ENCODE measurements at places on chromosomes 2 and 18. TPM values are rescaled to one million over a fixed set of nuclear protein-coding genes. Genes with fewer than 3 reads are reported as not detected.

The UGT1A4 gene
- not detected for total RNA-seq

DNA sequence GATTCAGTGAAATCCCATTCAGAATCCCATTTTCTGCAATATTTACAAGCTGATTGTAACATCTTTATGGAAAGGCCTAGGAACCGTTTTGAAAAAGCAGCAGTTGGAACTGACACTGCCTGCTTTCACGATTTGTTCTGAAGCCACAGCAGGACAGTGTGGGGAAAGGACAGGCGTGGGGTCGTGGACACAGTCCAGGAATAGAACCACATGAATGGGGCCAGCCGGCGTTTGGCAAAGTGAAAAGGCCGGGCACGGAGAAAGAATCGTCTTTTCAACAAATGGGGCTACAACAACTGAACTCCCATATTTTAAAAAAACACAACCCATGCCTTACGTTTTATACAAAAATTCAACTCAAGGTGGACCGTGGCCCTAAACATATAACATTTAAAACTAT lies 69.8 kb downstream of the SLC66A2 start:
- no peaks in the 10 kb centered on the region for H3K36me3 ChIP-seq
- no peak overlapping the region for H3K27ac ChIP-seq
- no peaks in the 10 kb centered on the region for H3K4me1 ChIP-seq
- H3K4me3 ChIP-seq: no peak overlapping the region

- H3K27me3 ChIP-seq: no peaks in the 10 kb centered on the region
- H3K36me3 ChIP-seq: no peaks in the 10 kb centered on the region
- no peak within 1 kb of the TSS for H3K27ac ChIP-seq
Observed at GRCh38 chr2:79025421-79025820, at the start of gene REG3G. Gene REG3G (plus strand): TSS chr2:79025702. CDS start chr2:79026094, 392 bp downstream.

DNA sequence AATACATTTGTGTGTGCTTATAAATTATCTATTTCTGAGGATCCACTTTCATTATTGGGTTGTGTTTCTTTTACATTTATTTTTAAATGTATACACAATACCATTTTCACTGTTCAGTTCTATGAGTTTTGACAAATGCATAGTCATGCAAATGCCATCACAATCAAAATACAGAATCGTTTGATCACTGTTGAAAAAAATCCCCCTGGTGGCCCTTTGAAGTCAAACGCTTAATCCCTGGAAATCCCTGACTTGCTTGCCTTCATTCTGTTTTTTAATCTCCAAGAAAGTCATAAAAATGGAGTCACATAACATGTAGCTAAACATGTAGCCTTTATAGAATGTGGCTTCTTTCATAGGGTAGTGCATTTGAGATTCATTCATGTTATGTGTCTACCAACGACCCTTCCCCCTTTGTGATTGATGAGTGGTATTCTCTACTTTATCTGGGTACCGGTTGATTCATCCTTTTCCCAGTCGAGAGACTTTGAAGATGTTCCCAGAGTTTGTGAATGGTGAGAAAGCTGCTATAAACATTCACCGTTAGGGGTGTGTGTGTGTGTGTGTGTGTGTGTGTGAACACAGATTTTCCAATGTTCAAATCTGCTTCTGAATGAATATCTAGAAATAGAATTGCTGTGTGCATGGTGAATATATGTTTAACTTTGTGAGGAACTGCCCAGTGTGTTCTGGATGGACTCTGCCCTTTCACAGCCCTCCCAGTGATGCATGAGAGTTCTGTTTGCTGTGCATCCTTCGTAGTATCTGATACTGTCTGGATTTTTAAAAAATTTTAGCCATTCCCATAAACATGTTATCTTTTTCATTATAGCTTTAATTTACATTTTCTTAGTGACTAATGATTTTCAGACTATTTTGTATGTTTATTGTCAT lies 173.6 kb downstream of the GALR1 start:
- H3K4me1 ChIP-seq: no peaks in the 10 kb centered on the region
- H3K36me3 ChIP-seq: no peaks in the 10 kb centered on the region
- H3K27me3 ChIP-seq: no peaks in the 10 kb centered on the region
- no peak overlapping the region for H3K27ac ChIP-seq

DNA sequence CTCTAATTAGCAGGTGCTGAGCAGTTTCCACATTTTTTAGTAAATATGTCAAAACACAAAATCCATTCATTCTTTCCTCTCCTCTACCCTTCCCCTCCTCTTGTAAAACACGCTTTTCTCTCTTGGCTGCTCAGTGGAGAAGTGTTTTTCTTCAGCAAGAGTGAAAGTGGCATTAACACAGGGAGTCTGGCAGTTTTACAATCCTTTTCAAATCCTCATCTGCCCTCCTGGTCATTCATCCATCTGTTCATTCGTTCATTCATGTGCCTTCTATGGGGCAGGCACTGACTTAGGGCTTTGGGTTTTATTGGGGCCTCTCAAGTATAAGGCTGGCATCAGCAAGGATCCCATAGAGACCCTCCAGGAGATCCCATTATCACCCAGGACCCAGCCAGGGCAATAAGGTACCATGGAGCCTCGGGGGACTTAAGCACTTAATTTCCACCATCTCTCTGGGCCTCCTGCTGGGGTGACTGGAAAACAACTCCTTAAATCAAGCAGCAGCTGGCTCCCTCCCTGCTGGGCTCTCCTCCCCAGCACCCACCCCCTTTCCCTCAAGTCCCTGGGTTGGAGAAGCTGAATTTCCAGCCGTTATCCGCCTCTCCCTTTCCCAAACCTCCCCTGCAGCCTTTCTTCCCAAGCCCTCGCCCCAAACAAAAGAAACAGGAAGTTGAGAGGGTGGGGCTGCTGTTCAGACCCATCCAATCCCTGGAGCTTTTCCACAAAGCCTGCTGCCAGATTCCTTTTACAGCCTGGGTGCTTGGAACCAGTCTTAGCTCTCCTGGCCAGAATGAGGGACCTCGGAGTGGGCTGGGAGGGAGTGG lies 32.6 kb downstream of the MARCHF4 start:
- H3K27ac ChIP-seq: no peak overlapping the region
- DNase-seq: no peak
- H3K4me3 ChIP-seq: no peak overlapping the region
- H3K27me3 ChIP-seq: no peaks in the 10 kb centered on the region

GRCh38 chr2:10079266-10079869 lies 843 bp downstream of the CYS1 start:
- peaks cover 26% of the 10 kb centered on the region for H3K4me1 ChIP-seq
- H3K27me3 ChIP-seq: peaks cover 86% of the 10 kb centered on the region
- peak overlapping the region; percentile 66 for H3K4me3 ChIP-seq
- DNase-seq: no peak
